Activated T-helper 17 cell treated with anti-CD3 and anti-CD28 coated beads, Interleukin-2, amount 50 U/mL, for 72 hours (primary cell): ENCODE measurements at places on chromosomes 5 and 9. TPM values are rescaled to one million over a fixed set of nuclear protein-coding genes. Genes with fewer than 3 reads are reported as not detected.

DNA sequence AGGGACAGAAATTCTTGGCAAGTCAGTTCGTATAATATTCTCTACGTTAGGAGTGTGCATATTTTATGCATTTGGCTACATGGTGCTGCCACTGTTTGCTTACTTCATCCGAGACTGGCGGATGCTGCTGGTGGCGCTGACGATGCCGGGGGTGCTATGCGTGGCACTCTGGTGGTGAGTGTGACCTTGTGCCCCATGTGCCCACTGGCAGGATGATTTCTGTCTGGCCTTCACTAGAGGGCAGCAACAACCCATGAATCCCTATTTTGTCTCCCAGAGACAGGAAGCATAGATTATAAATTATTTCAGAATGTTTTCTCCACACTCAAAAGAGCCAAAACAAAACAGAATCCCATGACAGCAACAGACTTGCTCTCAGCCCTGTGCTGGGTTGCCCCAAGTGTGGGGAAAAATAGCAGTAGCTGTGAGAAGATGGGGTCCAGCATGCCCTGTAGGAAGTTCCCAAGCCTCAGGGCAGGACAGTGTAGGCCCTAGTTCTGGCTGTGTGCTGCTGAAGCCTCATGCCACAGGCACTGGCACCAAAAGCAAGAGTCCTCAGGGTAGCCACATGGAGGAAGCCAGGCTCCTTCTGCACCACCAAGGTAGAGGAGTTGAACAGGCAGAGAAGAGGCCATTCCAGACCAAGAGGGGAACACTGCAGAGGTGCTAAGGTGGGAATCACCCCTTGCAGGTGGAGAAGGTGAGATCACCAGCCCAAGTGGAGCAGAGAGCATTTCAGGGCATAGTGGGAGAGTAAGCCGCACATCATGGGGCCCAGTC, 16.0 kb downstream of the SLC22A5 start:
- peak; percentile 60 for ATAC-seq

- no peak for ATAC-seq
Observed at GRCh38 chr5:38032149-38032548, 192.3 kb upstream of the GDNF start.

DNA sequence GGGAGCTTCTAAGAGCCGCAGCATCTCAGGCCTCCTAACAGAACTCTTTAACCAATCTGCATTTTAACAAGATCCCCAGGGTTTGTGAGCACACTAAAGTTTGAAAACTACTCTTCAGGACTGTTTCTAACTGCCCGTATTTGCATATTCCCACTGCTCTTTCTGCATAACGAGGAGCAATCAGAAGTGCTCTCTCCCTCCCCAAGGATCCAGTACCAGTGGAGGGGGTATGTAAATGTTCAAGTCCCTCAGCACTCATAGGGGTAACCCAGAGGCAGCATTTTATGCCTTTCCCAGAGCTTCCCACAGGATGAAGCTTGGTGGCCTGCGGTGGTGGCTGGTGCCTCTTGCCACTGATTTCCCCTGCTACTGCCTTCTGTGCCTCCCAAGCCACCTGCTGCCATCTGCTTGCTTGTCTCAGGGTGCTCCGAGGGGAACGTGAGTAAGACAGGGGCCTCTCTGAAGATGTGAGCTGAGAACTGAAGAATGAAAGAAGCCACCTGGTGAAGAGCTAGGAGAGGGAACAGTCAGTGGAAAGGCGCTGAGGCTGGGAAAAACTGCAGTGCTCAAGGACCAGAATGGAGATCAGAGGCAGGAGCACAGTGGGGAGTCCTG, 30.0 kb upstream of the PPP1R2B start:
- ATAC-seq: no peak

The QRFP gene
- total RNA-seq: not detected
